Stimulated activated CD8-positive, alpha-beta memory T cell treated with anti-CD3 and anti-CD28 coated beads, Interleukin-4, amount 100 ng/mL, for 4 hours (primary cell): ENCODE measurements at places on chromosomes 7 and 10.

- no peak for DNase-seq
These were observed 79.9 kb downstream of the HYCC1 start for GRCh38 chr7:22934023-22934422.

DNA sequence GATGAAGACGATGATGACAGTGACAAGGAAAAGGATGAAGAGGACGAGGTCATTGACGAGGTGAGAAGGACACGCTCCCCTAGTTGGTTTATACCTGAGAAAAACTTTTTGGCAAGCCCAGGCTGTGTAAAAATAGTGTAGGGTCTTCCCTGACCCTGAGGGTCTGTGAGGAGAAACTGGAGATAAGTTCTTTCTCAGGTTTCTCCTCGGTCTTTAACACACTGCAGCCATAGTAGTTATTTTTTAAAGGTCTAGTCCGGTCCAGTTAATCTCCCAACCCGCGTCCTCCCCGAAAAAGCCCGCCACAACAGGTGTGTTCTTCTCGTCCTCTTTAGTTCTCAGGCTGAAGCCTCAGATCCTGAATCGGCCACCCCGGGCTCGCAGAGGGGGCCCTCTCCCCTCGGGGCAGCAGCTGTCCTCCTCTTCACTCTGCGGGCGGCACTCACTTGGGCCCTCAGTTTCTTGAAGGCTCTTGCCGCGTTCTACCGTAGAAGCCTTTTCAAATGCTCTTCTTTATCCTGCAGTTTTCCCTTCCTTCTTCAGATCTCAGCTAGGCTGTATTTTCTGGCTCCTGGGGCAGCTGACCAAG is 411 bp downstream of the BCCIP start:
- DNase-seq, result no peak

GRCh38 chr7:144032516-144032915 is 16.2 kb upstream of the OR2A5 start:
- no peak for DNase-seq

- DNase-seq, result no peak
These were observed 142.6 kb upstream of the SORCS3 start for GRCh38 chr10:104498347-104499081.

GRCh38 chr10:114755537-114755936 is 66.0 kb upstream of the FHIP2A start:
- DNase-seq, result no peak

DNA sequence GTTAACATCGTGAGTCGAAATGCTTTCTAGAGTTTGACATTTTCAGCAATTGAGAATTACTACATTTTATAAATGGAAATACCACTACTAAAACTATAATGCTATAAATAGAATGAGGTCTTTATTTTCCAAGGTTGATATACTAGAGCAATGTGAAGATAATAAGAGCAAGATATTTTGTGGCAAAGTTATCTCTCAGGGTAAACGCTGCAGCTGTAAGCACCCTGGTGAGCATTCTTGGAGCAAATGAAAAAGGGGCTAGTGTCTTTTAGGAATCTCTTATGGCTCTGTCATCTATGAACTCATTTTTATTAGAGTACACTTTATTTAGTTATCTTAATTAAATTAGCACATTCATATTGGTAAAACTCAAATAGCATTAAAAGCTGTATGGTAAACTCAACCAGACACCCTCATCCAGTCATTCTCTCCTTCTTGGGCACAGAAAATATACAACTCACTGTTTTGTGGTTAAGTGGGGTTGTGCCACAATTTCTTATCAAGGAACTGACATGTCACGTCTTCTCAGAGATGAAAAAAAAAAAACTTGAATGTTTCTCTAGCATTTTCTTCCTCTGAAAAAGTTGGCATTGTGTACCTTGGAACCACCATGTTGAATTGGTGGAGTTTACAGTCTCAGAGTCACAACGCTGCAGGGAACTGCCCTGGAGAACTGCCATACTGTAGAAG is 289.5 kb upstream of the PFKP start:
- DNase-seq, result no peak

- no peak for DNase-seq
These were observed 44.8 kb upstream of the GRID1 start for GRCh38 chr10:86411281-86411841.

DNA sequence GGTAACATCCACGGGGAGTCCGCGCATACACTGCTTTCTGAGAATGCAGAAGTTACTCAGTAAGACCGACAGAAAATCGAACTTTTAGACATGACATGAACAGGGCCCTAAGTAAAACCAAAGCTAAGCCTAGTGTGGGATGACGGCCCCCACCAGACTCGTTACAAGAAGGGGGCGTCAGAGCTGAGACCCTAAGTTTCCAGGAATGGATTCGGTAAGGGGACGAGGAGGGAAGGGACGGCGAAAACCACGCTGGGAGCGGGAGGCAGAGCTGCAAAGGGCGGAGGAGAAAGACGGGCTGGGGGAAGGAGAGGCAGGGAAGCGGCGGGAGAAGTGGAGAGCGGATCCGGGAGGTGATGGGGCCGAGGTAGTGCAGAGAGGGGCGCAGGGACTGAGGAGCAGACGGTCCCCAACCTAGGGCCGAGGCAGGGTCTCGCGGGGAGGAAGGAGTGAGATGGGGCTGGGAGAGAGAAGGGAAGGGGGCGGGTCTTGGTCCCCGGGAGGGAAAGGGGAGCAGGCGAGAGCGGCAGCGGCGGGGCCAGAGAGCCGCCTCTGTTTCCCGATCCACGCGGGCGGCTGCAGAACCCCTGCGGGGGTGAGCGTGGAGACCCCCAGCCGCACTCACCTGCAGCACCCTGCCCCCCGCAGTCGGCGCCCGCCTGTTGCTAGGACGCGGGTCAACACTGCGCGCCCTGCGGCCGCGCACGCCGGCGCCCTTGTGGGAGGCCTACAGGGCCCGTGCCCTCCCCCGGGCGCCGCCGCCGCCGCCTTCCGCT is 513 bp downstream of the ODAD2 start:
- DNase-seq, result no peak

- no peak for DNase-seq
These were observed 1.5 kb upstream of the CALML5 start for GRCh38 chr10:5500910-5501309.
